ENCODE measurements at places on chromosomes 11 and 22. TPM values are rescaled to one million over a fixed set of nuclear protein-coding genes. Genes with fewer than 3 reads are reported as not detected.
A peak's percentile ranks its signal among the peaks of the same experiment; 100 is the strongest.

The FXYD2 gene
- not detected for total RNA-seq

The PRR14L gene
- 11.3 TPM for total RNA-seq

The ANKRD13D gene
- 7.1 TPM for total RNA-seq

The CEND1 gene
- total RNA-seq, result not detected

The OR52H1 gene
- total RNA-seq, result not detected

The COA4 gene
- total RNA-seq, result 59.6 TPM

The GALNT18 gene
- 8.3 TPM for total RNA-seq

- DNase-seq, result no peak
These were observed 144.2 kb downstream of the TRIM29 start for GRCh38 chr11:119993722-119994121.

- no peak for DNase-seq
These were observed 16.8 kb downstream of the TREH start for GRCh38 chr11:118662401-118663271.

GRCh38 chr11:131423688-131424087 lies 53.3 kb downstream of the NTM start:
- DNase-seq, result no peak

DNA sequence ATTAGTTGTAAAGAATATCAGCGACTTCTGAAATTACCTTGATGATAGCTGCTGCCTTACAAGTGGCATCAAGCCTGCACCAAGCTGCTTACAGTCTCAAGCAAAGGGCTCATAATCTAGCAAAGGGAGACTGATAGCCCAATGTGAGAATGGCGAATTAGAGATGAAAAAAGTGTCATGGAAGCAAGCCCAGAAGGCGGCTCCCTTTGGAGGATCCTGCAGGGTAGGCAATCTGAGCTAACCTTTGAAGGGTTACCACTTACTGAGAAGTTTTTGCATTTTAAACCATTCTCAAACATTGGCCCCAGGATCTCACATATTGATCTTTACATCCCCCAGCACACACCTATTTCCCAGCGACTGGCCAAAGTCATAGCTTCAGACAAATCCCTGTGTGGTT lies 18.5 kb downstream of the GAB2 start:
- no peak for DNase-seq

DNA sequence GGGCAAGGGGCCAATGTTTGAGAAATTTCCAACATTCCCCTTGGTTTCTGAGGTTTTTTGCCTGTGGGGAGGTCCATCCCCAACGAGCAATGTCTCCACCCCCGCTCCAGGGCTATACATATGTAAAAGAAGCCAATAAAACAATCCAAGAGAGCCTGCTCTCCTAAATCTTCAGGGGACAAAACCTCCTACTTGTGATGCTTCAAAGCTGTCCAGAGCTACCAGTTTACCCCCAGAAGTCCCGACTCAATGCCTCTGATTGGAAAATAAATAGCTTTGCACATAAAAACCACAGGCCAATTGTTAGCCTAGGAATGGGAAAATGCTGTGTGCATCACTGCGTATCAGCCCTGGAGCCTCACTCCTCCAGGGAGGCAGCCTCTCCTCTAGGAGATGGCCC lies 66.0 kb upstream of the PAX6 start:
- no peak for DNase-seq

DNA sequence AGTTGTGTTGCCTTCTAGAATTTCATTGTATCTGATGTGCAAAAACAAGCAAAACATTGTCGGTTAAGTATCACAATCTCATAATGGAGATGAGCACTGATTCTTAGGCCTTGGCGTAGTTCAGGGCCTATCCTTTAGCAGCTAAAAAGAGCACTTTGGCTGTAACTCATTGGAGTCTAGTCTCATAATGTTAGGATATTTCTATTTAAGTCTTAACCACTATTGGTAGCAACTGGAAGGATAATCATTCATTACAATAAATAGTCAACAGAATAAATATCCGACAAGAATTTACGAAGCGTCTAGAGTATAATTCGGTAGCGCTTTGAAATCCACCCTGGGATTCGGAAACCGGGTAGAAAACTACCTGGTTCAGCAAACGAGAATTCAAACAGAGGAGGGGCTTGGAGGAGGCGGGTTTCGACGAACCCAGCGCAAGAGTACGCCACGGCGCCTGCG lies 461 bp upstream of the EED start:
- peak; percentile 92 for DNase-seq

DNA sequence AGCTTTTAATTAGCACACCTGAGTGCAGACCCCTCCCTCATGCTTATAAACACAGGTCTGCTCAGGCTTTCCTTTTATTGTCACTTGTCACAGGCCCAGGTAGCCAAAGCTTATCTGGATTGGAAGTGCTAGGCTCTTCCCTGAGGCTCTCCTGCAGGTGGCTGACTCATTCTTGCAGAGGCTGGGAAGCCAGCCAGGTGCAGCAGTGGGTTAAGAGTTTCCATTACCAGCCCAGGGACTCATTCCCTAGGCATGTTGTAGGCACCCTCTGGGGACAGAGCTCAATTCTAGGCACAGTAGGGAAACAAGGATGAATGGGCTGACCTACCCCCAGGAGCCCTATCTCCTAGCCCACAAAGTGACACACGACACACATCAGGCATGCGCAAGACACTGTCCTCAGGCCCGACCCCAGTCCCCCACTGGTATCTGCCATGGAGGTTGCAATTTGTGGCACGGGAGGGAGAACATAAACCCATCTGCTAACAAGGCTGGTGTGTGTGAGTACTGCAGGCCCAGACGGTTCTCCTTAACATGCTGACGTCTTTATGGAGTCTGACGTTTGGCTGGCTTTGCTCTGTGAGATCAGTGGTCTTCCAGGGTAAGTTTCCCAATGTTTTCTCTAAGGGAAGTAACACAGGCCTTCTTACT lies 94.2 kb downstream of the ABTB2 start:
- peak; percentile 72 for DNase-seq

- DNase-seq, result no peak
These were observed 75.2 kb downstream of the MN1 start for GRCh38 chr22:27726331-27726685.

GRCh38 chr11:9943386-9944110 lies 279.7 kb downstream of the SWAP70 start:
- DNase-seq, result no peak

DNA sequence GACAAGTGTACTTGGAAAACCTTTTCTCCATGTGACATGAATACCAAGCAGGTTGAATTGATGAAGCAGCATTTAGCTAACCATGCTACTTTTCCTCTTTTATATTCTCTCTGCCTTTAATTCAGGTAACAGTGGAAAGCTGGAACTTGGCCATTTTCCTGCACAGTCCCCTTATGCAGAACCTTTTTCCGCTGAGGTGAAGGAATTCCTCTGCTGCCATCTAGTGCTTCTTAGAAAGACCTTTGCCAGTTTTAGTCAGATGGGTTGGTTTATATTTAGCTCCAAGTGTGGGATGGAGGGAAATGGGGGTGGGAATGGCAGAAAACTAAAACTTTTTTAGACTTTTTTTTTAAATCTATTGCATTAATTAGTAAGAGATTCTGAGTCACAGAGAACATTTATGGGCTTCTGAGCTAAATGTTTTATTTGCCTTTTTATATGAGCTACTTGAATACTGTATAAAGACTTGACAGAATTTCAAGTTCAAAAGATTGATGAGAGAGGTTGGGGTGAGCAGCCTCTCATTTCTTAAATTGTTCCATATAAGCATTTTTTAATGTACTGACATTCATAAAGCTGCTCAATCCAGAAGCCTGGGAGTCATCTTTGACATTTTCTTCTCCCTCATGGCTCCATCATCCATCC lies 153.9 kb upstream of the ZC3H12C start:
- DNase-seq, result no peak

DNA sequence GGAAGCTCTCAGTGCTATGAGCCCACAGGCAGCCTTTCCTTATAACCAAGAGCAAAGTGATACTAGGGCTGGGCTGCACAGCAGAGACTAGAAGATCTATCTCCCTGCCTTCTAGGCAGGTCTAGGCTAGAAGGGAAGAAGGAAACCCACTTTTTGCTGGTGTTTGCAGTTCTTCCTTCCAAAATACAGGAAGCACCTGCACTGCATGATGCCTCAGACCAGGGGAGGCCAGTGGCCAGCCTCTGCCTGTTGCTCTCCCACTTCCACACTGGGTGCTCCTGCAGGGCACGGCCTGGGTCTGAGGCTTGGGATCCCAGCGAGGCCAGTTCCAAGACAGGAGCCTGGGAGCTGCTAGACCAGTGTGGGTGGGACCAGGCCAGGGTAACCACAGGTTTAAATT lies 6.0 kb upstream of the UCP3 start:
- no peak for DNase-seq

GRCh38 chr11:64206457-64207255 lies at the start of gene FERMT3:
Gene FERMT3 (plus strand): TSS chr11:64206721. CDS start chr11:64207365, 644 bp downstream.
- peak; percentile 67 for DNase-seq

GRCh38 chr11:134063991-134064747 lies 4.7 kb upstream of the JAM3 start:
- no peak for DNase-seq

GRCh38 chr22:35195821-35196220 lies 61.5 kb upstream of the HMGXB4 start:
- DNase-seq, result no peak

DNA sequence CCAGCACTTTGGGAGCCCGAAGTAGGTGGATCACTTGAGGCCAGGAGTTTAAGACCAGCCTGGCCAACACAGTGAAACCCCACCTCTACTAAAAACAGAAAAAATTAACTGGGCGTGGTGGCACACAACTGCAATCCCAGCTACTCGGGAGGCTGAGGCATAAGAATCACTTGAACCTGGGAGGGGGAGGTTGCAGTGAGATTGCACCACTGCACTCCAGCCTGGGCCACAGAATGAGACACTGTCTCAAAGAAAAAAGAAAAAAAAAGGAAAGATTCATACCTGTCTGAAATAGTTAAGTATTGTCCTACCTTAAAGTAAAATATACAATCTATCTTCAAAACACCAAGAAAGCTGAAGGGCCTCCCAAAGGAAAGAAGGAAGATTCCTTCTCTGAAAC lies 20.1 kb downstream of the RBFOX2 start:
- DNase-seq, result no peak

DNA sequence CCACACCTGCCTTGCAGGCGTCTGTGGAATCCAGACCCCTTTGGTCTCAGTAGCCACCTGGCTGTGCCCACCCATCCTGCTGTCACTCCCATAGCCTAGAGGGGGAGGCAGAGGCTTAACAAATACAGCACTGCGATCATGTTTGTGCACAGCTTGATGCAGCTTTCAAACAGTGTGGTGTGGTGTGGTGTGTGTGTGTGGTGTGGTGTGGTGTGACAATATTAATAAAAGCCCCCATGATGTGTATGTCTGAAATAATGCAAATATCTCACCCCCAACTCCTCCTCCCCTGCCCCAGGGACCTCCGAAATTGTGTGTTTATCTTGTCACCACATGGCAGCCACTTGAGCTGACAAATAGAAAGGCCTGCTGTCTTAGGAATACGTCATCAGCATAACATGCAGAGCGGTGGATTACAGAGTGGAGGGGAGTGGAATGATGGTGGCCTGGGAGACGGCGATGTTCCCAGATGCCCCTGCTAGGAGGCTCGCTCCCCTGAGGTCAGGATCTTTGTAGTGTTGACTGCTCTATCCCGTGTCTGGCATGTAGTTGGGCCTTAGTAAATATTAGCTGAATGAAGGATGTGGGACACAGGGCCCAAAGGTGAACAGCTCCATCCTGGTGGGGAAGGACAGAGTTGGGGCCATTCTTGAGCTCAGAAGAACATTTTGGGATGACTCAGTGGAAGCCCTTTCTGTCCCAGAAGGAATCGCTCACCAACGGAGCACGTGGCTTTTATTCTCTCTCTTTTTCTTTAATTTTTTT lies 2.8 kb downstream of the PDXP start:
- DNase-seq, result no peak

- DNase-seq, result no peak
These were observed 7.4 kb downstream of the PRR33 start for GRCh38 chr11:1884303-1884700.

DNA sequence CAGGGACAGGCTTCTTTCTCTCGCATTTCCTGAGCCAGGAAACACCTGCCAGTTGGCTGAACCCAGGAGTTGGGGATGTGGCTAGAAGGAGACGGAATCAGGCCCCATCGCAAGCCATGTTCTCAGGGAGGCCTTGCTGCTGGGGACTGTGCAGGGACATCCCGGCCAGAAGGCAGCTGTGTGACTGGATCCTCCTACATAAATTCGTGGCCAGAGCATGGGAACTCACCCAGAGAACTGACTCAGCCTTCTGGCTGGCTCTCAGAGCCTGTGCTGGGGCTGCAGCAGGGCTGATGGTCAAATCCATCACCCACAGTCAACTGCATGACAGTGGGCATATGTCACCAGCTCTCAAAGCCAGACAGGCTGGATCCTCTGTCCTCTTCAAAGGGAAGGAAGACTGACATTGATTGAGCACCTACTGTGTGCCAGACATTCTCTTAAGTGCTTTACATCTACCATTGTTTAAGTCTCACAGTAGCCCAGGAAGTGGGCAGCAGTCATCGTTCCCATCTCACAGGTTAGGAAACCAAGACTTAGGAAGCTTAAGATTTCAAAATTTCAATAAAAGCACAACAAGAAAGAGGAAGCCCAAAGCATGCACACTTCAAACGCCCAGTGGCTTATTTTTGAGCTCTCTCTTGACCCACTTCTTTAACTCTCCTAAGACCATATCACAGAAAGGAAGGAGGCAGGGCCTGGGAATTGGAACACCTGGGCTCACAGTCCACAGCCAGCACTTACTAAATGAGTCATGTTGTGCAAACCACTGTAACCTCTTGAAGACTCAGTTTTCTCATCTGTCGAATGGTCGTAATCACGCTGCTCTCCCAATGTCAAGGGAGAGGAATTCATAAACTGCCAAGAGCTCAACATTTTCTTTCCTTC lies 30.9 kb upstream of the CACNG2 start:
- DNase-seq, result no peak

GRCh38 chr22:19776433-19777031 lies 16.0 kb downstream of the TBX1 start:
- peak; percentile 40 for DNase-seq

GRCh38 chr11:6482441-6482840 lies 1.1 kb downstream of the TIMM10B start:
- DNase-seq, result no peak

GRCh38 chr11:10941871-10942270 lies 84.0 kb upstream of the ZBED5 start:
- no peak for DNase-seq

- peak; percentile 69 for DNase-seq
These were observed 15.7 kb upstream of the PGA3 start for GRCh38 chr11:61187505-61188130.

GRCh38 chr11:38456371-38456770 lies 1858.3 kb upstream of the RAG2 start:
- DNase-seq, result no peak

- DNase-seq, result no peak
These were observed 215.7 kb downstream of the CSNK2A3 start for GRCh38 chr11:11137339-11137738.
